ENCODE measurements at places on chromosomes 16 and 17. TPM values are rescaled to one million over a fixed set of nuclear protein-coding genes. Genes with fewer than 3 reads are reported as not detected.

SLC25A19 gene
- 8.8 TPM for total RNA-seq

PRAC1 gene
- not detected for total RNA-seq

NKD1 gene
- total RNA-seq = 0.17 TPM

USB1 gene
- 44.6 TPM for total RNA-seq

C16orf92 gene
- total RNA-seq = not detected

TERF2IP gene
- total RNA-seq = 45.1 TPM

SMPD3 gene
- 0.07 TPM for total RNA-seq

BLMH gene
- 35.5 TPM for total RNA-seq

EXOC7 gene
- 92.7 TPM for total RNA-seq

SGCA gene
- 23.8 TPM for total RNA-seq

RBFOX1 gene
- total RNA-seq = not detected

DLX3 gene
- not detected for total RNA-seq

PIPOX gene
- 1.2 TPM for total RNA-seq
